RPMI8226 (cell line): ENCODE measurements at places on chromosomes 12 and 14.

DNA sequence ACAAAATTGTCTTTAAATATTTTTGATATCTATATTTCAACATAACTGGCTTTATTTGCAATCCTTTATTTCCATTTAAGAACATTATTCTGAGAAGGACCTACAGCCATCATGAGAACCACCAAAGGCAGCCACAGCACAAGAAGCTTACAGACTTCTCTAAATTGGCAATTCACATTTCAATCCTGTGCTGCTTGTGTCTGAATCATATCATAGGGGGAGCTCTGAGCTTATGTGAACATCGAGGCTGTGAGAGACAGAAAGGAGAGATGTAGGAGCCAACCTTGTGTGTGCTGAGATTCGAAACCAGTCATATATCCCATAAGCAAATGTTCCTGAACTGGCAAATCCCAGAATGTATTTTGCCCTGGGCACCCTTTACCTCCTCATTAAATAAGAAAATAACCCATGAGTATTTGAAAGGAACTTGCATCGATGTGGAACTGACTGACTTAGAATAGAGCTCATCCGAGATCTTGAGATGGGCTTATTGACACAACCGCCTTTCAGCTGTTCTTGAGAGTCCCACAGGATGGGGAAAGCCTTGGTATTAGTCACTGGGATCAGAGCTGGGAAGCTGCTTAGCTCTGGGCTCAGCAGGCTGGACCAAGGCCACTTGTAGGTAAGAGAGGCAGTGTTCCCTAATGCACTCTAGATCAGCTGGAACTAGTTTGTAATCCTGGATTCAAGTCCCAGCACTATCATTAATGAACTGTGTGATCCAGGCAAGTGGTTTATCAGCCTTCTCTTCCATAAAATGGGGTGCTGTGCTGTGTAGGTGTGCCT, 329.8 kb downstream of the CACNA1C start:
- no peak for DNase-seq

DNA sequence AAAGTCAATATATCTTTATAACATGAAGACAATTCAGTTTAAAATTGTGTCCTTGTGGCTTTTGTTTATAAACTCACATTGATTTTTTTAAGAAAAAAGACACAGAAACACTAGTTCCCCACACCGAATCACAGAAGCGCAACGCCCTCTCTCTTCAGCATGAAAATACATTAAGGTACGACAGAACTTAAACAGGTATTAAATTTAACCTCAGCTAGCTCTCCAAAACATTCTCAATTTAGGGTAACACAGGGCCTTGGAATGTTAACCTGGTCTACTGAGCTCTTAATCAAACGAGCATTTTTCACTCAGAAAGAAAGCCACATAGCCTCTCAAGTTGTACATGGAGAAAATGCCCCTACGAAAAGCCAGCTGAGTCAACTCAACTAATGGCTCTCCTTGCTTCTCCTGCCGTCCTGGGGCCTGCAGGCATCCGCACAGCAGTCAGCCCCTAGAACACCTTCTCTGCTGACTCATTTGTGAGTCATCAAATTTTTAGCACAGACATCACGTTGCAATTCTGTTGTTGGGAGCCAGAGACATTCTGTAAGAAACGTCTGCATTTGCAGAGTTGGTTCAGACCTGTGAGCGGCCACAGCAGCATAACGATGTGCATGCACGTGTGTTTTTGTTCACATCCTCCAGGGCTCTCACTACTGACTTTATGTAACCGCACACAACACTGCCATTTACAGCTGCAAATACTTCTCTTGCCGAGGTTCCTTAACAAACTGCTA, 141.6 kb downstream of the ITPR2 start:
- DNase-seq = no peak

GRCh38 chr14:73718418-73719251, 4.5 kb upstream of the PNMA1 start:
- DNase-seq = no peak

- DNase-seq = no peak
These were observed 129.0 kb downstream of the RBM19 start for GRCh38 chr12:113837084-113837483.

DNA sequence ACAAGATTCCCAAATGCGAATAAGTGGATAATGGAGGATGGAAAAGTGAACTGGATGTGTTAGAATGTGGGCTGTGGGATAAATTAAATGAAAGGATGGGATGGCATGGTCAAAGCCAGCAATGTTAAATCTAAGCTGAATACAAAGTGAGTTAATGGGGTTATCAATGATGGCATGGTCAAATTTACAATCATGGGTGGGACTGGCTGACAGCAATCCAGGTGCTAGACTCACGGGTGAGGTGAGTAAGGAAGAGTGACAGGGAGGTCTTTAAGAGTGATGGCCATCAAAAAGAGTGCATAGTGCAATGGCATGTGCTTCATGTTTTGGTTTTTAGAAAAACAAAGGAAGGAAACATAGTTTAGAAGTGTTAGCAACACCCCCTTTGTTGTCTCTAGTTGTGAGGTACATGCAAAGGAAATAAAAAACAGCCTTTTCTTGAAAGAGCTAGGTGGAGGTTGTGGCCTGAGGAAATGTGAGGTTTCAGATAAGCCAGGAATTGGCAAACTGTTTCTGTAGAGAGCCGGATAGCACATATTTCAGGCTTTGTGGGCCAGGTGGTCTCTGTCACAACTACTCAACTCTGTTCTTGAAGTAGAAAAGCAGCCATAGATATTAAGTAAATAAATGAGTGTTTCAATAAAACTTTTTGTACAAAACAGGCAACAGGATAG, 328.7 kb downstream of the RPL10L start:
- no peak for DNase-seq

DNA sequence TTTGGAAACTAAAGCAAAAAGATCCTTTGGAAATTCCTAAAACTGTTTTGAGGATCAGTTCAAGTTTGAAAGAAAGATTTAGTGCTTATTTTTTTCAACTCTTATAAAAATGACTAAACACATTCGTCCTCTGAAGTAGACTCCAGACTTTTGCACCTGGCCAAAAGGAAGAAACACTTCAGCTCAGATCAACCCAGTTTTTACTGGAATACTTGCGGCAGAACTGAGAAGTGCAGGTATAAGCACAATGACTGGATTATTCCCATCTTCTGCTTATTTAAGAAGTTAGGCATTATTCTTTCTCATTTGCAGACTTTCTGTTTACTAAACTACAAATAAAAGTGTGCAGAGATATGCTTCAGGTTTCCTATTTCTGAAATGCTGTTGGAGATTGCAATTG, 41.9 kb downstream of the PDE6H start:
- DNase-seq = no peak

GRCh38 chr12:76921891-76922664, 43.3 kb upstream of the CSRP2 start:
- no peak for DNase-seq

GRCh38 chr12:89650239-89650638, 58.4 kb downstream of the ATP2B1 start:
- no peak for DNase-seq

- DNase-seq = no peak
These were observed 6.8 kb upstream of the GDF11 start for GRCh38 chr12:55736076-55736475.

DNA sequence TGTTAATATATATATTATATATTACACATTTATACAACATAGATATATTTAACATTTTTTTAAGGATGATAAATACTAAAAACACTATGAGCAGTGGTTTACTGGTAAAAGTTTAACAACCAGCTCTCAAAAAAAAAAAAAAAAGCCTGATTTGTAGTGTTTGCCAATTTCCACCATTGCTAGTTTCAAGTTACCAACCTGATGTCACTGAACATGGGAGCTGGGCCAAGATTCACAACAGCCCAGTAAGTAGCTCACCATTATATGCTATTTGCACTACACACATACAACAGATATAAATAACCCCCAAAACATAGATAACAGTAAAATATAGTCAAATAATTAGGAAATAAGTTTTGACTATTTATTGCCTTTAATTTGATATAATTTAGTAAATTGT, 28.9 kb upstream of the TMX1 start:
- no peak for DNase-seq

DNA sequence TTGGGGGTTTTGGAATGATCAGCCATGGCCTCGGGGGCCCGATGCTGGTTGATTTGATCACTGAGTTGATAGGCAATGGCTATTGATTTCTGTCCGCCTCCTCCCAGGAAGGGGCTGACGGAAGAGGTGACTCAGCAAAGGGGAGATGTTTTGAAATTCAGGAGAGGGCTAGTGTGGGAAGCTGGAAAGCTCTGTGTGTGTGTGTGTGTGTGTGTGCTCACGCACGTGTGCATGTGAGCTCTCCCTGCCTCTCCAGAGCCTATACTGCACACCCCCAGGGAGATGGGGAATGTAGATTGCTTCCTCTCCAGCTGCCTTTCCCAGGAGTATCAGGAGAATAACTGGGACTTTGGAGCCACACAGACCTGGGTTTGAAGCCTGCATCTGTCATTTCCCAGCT, 184.9 kb upstream of the MYL2 start:
- DNase-seq = no peak

- DNase-seq = no peak
These were observed 79.3 kb downstream of the ZFC3H1 start for GRCh38 chr12:71584356-71584755.

DNA sequence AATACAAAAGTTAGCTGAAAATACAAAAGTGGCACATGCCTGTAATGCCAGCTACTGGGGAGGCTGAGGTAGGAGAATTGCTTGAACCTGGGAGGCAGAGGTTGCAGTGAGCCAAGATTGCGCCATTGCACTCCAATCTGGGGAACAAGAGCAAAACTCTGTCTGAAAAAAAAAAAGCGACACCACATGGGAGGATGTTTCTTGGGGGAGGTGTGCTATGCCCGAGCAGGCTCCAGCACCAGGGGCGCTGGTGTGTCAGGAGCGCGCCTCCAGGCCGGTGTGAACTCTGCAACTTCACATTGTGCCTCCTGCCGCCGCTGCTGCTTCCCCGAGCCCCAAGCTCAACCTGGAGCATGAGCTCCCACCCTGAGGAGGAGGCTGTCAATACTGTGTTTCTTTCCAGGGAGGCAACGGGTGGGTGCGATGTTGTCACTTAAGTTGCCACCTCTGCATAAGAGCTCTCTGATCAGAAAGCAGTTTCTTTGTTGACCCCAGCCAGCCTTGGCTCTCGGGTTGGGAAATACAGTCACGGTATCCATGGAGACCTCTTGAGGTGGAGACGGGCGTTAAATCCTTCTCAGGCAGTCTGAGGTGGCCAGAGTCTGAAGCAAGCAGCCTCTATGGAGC, 18.9 kb downstream of the DEGS2 start:
- peak; percentile 67 for DNase-seq

- no peak for DNase-seq
These were observed 16.5 kb downstream of the MORN3 start for GRCh38 chr12:121652767-121653497.

DNA sequence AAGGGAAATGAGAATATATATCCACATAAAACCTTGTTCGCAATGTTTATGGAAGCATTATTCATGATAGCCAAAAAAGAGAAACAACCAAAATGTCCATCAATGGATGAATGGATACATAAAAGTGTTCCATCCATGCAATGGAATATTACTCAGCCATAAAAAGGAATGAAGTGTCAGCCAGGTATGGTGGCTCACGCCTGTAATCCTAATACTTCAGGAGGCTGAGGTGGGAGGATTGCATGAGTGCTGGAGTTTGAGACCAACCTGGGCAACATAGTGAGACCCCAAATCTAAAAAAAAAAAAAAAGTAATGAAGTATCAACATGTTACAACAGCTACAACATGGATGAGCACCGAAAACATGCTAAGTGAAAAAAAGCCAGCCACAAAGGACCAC, 23.6 kb upstream of the C12orf76 start:
- no peak for DNase-seq

DNA sequence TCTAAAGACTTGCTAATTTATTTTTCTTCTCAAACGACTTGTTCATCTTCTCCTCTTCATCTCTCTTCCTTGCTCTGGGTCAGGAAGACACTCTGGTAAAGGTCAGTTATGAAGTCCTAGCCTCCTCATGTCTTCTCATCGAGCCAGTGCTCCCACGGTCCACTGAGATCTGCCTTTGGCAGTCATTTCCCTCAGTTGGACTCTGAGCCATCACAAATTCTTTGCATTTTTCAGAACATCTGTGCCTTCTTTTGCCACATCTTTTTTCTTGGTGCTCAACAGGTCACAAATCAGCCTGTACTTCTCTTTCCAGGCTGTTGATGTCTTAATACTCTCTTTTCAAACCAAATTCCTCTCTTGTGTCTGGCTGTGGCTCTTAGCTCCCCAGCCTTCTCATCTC, 49.7 kb downstream of the IGF1 start:
- DNase-seq = no peak

DNA sequence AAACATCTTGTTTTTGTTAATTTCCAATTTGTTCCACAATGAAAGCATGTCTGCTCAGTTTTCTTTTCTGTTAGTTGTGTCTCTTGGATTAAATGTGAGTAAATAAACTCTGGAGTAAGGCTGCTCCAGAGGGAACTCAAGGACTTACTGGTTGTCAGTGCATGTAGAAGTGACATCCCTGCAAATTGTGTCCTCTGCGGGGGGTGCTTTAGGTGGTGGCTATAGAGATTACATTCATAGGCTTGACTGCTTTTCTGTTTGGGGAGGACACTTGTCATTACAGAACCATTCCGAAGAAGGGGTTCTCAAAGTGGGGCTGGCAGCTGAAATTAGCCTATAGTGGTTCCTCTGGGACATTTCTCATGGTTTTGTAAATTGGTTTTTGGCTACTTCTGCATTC, 8.8 kb downstream of the TMTC2 start:
- DNase-seq = no peak

GRCh38 chr12:11727133-11727664, 77.7 kb downstream of the ETV6 start:
- no peak for DNase-seq

DNA sequence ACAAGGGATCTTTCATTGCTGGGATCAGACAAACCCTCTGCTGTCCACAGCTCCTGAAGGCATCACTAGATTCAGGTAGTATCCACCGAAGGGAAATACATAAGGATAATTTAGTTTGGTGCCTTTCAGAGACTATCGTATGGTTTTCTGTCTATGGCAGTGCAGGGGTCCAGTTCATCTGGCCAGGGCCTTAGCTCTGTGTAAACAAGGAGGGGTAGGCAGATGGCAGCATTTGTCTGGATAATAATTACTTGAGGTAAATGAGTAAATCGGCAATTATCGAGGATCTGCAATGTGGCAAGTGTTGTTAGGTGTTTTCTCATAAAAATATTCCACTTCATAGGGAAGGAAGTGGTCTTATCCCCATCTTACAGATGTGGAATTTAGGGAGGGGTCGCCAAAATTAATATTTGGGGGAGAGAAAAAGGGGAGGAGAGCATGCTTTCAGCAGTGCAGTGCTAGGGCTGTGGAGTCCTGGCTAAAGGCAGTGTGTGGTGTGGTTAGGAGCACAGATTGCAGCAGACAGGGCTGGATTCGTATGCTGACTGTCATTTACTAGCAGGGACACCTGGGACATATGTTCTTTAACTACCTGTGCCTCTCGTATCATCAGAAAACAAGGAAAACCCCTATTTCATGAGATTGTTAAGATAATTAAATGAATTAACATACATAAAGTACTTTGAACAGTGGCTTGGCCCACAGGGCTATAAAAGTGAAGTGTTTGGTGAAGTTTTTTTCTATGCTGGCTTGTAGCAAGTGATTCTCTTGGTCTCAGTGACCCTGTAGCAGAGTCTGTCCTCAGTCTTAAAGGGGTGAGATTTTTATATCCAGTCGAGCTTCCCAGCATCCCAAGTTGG, 27.1 kb downstream of the RASSF8 start:
- no peak for DNase-seq

- DNase-seq = no peak
These were observed 44.3 kb upstream of the KTN1 start for GRCh38 chr14:55535516-55536203.

GRCh38 chr12:20624718-20625117, 70.4 kb upstream of the SLCO1C1 start:
- no peak for DNase-seq
